Daoy (cell line): ENCODE measurements at places on chromosomes 3 and 15.

DNA sequence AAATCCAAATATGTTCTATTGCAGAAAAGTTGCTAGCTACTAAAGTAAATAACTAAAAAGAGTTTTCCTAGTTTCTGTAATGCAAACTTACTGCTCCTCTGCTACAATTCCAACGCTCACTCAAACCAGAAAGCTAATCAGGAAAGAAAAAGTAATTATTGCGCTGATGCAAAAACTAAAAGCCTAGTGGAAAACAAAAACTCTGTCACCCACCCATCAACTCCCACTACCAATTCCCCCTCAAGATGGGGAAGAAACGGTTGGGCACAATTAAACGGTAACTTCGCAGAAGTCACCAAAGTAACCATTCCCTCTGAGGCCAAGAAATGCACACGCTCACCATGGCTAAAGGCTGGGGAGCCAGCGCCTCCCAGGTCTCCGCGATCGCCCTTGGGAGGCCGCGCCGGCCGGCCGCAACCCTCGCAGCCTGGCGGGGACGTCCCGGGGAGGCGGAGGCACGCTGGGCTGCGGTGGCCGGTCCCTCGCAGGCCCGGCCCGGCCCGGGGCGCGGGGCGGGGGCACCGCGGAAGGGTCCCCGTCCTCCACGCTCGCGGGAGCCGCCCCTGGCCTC, 684 bp downstream of the SLTM start:
- DNase-seq = no peak

DNA sequence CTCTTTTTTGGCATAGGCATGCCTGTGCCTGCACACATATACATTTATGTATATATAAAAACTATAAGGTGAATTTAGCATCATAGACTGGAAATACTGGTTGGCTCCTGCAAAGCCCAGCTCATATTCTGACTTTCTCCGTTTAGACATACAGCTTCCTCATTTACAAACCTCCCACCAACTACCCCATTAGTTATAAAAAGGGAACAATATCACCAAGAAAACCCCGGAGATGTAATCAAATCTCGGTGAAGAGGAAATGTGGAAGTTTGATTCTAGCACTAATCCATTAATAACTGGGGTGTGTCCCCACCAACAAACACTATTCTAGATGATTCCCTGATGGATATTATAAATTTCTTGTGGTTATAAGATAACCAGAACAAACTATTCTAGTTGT, 517.7 kb upstream of the TBL1XR1 start:
- DNase-seq = no peak

- DNase-seq = no peak
Observed at GRCh38 chr3:5123937-5124336, 1.8 kb downstream of the ARL8B start.

DNA sequence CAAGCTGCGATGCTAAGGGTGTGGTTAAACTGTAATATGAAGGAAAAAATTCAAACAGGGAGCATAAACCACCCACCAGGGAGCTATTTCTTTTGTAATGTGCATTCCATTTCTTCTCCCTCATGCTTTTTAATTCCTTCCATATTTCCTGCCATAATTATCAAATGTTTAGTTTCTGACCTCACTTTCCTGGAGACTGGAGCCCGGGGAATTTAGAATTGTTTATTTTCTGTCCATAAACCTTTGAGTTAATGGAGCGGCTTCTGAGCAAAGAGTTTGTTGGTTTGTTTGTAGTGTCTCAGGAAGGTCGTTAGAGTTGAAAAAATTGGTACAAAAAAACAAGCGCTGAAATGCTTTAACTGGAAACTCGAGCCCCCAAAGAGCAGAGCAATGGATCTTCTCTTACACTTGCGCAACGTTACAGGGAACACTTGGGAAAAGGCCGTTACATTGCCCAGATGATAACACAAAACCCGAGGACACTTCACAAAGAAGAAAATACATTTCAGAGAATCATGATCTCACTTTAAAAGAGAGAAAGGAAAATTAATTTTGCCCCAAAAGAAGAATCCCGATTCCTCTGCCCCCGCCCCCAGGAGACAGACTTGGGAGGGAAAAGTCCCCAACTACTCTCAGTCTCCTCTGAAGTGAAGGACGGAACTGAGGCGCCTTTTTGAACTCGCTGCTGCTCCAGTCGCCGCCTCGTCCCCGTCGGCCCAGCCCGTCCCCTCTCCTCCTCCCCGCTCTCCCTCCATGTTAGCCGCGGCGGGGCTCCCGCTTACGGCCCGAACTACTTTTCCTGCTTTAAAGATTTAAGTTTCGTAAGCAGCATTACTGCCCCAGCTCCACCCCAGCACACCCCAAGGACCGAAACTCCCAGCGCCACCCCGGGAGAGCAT, 842 bp downstream of the FSTL1 start:
- peak; percentile 34 for DNase-seq

GRCh38 chr3:110567029-110567428, 504.6 kb upstream of the NECTIN3 start:
- DNase-seq = no peak

- DNase-seq = no peak
Observed at GRCh38 chr3:124654470-124654845, 75.8 kb upstream of the UMPS start.

DNA sequence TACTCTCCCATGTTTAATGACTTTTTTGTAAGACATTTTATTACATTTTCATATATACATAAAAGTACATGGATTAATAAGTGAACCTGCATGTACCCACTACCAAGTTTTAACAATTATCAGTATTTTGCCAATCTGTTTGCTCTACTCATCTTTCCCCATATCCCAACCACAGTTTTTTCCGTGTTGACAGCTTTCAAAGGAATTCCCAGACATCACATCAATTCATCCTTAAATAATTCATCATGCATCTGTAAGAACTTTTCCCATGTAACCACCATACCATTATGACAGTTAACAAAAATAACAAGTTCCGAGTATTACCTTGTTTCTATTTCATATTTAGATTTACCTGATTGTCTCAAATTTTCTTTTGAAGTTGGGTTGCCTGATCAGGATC, 436.7 kb downstream of the PDCD6IP start:
- no peak for DNase-seq

- no peak for DNase-seq
Observed at GRCh38 chr3:66504850-66505641, 4.2 kb upstream of the LRIG1 start.

- no peak for DNase-seq
Observed at GRCh38 chr3:43162230-43163084, 56.6 kb upstream of the POMGNT2 start.

GRCh38 chr3:64681827-64682226, 6.0 kb downstream of the ADAMTS9 start:
- no peak for DNase-seq

- peak; percentile 56 for DNase-seq
Observed at GRCh38 chr15:101349047-101349951, 54.3 kb upstream of the SNRPA1 start.

DNA sequence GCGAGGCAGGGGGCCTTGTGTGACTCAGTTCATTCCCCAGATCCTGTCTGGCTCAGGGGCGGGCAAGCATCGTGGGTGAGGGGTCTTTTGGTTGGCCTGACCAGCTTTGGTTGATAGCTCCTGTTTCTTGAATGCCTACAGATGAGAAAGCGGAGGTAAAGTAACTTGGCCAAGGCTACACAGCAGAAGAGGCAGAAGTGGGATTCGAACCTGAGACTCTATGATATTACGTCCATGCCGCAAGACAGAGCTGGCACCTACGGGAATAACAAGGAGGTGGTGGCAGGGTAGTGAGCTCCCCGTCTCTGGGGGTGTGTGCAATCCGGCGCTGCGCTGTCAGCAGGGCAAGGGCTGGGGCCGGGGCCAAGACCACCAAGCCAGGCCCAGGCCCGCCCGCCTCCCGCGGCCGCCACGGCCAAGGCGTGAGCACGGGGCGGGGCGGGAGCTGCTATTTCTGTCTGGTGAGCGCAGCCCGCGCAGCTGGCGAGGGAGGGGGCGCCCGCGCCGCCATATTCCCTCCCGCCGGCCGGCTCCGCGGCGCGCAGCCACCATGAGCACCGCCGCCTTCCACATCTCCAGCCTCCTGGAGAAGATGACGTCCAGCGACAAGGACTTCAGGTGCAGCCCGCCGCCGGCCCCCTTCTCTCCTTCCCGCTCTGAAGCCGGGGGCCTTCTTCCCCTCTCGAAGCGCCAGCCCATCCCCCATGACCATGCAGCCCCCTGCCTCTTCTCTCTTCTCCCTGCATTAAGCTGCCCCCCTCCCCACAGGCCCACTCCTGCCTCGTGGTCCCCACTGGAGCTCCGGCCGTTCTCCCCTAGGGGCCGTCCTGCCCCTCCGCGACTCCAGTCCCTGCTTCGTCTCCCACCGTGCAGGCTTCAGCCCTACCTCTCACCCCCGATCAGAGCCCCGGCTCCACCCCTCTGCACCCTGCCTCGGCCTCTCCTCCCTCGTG, at the start of gene CAND2:
CAND2 (plus strand) TSS at position 510 of the 953 bp plus-strand sequence; CDS start at position 551, 41 bp downstream.
- peak; percentile 49 for DNase-seq

DNA sequence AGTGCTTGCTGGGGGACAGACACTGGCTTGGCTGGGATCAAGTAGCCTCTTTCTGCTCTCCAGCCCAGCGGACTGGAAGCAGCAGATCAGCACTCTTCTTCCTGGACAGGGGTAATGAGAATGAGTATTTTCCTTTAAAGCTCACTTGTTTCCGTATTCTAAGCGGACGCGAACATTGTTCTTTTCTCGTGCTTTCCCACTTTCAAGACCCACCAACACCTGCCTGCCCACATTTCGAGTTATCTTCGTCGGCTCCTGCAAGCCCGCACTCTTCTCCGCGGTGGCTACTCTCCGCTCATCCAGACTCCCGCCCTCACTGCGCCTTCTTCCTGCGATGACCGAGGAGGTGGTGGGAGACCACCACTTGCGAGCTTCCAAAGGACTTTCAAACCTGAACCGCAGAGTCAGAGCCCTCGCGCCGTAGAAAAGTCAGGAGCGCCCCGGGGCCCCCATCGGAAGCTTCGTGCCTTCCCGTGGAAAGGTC, 1.6 kb upstream of the PPM1L start:
- peak; percentile 46 for DNase-seq

DNA sequence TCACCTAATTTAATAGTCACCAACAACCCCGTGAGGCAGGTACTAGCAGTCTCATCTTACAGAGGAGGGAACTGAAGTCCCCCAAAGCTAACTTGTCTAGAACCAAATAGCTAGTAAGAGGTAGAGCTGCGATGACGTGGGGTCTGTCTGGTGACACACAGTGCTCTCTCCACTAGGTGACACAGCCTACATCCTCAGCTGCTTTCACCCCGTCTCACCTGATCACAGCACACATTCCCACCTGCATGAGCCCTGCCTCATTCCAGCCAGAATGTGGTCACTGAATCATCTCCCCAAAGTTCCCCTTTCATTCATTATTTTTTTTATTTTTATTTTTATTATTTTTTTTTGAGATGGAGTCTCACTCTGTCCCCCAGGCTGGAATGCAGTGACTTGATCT, 21.3 kb upstream of the MAGEF1 start:
- DNase-seq = no peak

- peak; percentile 85 for DNase-seq
Observed at GRCh38 chr3:123344175-123344906, 104.5 kb downstream of the ADCY5 start.

- DNase-seq = no peak
Observed at GRCh38 chr3:147387885-147388699, 18.3 kb downstream of the ZIC4 start.

GRCh38 chr3:193764959-193765358, 172.0 kb downstream of the OPA1 start:
- no peak for DNase-seq

GRCh38 chr3:18919158-18919557, 229.2 kb upstream of the KCNH8 start:
- no peak for DNase-seq

GRCh38 chr15:101084801-101085200, 165.6 kb downstream of the LRRK1 start:
- DNase-seq = no peak

- DNase-seq = no peak
Observed at GRCh38 chr3:31469385-31469784, 63.3 kb upstream of the STT3B start.

DNA sequence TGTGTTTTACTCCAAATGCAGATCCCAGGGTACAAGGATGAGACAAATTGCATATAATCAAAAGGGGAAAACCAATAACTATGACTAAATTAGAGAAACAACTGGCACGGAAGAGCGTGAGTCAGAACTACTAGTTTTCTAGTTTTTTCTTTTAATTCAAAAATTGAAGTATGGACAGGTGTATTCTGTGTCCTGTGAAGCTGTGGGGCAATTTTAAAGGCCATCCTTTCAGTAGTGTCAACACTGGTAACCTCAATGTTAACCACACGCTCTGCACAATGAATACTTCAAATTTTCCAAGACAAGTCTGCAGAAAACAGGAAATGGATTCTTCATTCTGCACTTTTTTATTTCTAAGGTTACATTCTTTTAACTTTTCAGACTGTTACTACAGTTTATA, 32.5 kb upstream of the GOLGA8A start:
- no peak for DNase-seq

DNA sequence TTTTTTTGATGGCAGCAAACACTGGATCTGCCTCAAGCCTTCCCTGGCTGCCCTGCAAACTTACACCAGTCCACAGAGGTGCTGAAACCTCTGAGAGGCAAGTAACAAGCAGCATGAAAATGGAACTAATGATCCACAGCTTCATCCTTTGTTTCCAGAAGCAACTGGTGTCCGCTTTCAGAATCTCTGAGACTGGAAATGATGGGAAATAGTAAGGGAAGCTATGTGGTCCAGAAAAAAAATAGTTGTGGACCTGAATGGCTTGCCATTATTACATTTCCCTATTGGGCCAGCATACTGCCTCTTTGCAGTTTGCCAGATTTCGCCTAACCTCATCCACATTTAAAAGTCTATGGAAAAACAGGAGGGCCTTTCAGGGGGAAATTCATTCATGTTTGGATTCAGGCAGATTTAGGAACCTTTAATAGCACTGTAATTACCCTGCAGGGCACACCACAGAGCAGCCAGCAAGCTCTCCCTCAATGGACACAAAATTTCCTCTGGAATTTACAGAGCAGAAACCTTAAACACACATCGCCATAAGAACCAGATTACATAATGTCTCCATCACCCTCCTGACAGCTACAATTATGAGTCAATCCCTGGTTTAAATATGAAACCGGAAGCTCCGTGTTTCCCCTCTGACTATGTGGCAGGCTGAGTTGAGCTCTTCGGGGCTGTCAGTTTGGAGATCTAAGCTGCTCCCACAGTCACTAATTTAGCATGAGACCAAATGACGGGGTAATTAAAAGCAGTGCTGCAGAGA, 134.4 kb downstream of the TMCO5A start:
- peak; percentile 82 for DNase-seq

DNA sequence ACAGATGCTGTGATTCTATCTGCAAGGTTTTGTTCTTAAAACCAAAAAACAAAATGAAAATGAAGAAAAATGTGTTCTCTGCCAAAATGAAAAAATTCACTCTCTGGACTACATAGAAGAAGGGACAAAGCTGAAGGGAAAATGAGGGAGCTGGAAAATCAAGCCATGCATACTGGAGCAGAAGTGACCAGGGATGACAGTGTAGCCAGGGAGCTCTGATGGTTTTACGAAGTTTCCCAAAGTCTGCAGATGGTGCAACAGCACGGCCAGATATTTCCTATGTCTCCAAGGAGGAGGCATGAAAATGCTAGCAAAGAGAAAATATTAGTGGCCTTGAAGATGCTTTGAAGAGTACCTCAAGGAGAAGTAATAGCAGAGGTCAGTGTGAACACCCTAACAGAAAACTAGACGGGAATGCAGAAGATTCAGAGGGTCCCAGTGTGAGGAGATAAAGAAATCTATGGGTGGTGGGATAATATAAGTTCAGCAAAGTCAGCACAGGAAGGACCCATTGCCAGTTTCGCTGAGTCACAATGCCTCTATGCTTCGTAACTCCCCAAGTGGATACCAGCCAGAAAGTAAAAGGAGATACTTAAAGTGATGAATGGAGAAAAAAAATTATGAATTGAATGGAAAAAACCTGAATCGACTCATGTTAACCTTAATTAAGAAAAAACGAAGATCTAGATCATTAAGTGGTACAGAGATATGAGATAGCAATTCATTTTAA, 39.0 kb upstream of the POMGNT2 start:
- peak; percentile 52 for DNase-seq
